Ureter (tissue), 1 donor: ENCODE measurements at places on chromosomes 5 and 9. TPM values are rescaled to one million over a fixed set of nuclear protein-coding genes. Genes with fewer than 3 reads are reported as not detected.

Gene RNF180
- total RNA-seq = 22.9 TPM

Gene DMRT2
- total RNA-seq = 0.26 TPM

Gene IL4
- total RNA-seq = not detected

Gene HTR4
- total RNA-seq = not detected

Gene TRPM6
- 2.6 TPM for total RNA-seq

Gene FNIP1
- total RNA-seq = 34.4 TPM

Gene ESM1
- total RNA-seq = not detected

Gene CWC27
- total RNA-seq = 22.8 TPM

Gene KIF20A
- total RNA-seq = 0.83 TPM

Gene USP20
- 42.1 TPM for total RNA-seq
